ENCODE measurements at places on chromosomes 11 and 22.
A peak's percentile ranks its signal among the peaks of the same experiment; 100 is the strongest.

- DNase-seq = no peak
Measured at GRCh38 chr11:27358296-27358695, 4.7 kb downstream of the CCDC34 start.

DNA sequence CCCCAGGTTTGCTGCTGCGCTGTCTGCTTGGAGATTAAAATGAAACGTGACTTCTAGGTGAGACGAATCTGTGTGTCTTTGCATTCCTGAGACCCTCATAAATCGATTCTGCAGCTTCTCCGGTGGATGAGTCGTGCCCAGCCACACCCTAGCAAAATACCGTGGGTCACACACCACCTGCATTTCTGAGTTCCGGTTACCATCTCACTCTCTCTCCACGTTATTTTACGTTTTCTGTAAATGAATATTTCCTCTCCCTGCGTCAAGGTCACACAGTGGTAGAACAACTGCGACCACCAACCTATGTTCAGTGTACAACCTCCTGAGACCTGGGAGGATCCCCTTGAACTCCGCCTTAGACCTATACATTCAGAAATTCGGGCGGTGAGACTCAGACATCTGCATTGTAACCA, 1.1 kb downstream of the YWHAH start:
- no peak for DNase-seq

GRCh38 chr22:32216911-32217310, 12.0 kb upstream of the RFPL2 start:
- DNase-seq = no peak

DNA sequence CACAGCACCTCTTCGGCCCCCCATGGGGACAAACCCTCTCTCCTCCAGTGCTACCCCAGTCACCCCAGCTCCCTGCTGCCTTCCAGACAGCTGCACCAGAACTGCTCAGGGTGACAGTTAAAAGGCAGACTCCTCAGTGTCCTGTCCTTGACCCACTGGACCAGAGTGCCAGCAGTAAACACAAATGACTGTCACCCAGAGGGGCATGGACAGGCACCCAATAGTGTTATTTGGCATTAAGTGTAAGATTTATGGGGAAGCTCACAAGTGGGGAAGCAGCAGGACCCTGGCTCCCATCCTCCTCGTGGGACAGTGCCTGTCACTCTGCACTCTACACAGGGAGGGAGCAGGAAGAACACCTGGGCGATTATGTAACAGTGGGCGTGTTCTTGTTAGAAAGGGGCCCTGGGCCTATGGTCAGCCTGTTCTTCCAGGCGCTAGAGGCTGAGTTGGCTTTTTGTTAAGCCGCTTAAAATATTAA, 5.0 kb downstream of the RPS19BP1 start:
- no peak for DNase-seq

DNA sequence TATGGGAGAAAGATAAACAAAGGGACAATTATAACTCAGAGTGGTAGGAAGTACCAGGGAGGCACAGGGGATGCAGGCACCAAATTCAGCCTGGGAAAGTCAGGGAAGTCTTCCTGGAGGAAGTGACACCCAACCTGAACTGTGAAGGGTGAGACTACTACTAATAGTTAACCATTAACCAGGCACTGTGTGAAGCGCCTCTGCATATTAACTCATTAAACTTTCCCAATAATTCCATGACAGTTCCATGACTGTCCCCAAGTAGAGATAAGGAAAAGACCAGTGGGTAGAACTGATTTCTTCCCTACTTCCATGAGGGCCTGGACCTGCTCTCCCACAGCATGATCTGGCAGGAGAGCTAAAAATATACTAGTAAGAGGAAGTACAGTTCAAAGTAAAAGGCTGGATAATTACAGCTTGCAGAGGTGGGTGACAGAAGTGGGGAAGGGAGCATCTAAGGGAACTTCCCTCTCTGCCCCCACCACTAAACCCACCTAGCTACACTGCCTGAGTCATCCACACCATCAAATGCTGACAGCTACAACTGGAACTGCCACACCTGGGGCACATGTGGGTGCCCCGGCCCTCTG, 4.7 kb upstream of the AP1B1 start:
- no peak for DNase-seq

DNA sequence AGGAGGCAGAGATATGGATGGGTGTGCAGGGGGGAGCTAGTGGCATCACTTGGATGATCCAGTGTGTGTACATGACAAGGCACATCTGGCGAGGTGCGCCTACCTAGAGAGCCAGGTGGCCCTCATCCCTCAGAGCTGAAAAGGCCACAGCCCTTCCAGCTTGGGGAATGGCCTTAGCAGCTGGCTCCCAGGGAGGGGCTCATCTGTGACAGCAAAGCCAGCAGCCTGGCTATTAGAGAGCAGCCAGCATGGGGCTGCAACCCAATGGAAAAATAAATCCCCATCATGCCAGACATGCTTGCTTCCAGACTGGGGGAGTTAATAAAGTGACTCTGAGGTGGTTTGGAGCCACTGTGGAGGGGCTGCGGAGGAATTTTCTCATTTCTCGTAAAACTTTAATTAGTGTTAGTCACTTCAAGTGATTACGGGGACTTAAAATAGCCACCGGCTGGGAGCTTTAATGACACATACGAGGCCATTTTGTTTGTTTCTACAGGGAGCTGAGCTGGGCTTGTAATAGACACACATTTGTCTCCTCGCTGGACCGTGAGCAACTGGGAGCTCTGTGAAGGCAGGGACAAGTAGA, 111.2 kb upstream of the ALX4 start:
- no peak for DNase-seq

- no peak for DNase-seq
Measured at GRCh38 chr11:122784325-122784955, 53.9 kb upstream of the CRTAM start.

- DNase-seq = no peak
Measured at GRCh38 chr11:64637334-64638017, 46.5 kb downstream of the SLC22A12 start.

DNA sequence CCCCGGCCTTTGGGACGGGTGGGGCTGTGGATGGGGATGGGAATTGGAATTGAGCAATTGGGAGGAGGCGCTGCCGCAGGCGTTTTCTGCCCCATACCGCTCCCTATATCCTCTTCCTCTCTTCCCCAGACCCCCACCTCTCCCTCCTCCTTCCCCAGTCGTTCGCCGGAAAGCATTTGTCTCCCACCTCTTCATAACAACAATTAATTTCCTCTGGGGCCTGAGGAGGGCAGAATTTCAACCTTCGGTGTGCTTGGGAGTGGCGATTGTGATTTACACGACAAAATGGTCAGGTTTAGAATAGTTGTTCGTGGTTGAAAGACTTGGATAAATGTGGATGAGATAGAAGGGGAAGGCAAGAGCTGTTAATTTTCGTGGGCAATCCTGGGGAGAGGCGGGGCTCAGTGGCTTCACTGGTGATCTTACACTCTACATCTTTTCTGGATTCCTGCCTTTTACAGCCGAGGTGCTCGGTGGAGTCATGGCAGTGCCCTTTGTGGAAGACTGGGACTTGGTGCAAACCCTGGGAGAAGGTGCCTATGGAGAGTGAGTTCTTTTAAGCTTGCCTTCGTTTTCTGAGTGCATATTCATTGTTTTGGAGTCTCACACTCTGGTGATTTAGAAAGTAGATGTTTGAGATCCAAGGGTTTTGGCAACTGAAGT, 1.5 kb downstream of the CHEK1 start:
- peak; percentile 38 for DNase-seq

DNA sequence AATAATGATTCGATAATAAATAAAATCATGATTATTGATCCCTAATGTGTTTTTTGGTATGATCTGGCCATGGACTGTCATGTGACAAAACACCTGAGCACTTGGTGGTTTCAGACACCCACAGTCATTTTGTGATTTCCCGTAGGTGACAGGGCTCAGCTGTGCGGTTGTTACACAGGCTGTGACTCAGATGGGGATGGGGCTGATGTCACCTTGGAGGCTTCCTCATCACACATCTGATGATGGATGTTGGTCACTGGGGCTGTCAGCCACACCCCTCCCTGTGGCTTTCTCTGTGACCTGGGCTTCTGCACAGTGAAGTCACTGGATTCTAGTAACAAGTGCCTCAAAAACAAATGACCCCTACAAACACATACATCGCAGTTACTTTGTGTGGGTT, 995.1 kb downstream of the BRD1 start:
- DNase-seq = no peak
